ENCODE measurements at places on chromosomes 1 and 21.

GRCh38 chr1:161770250-161770649 is 4.1 kb downstream of the ATF6 start:
- no peak for DNase-seq

- DNase-seq: no peak
These were observed 35.2 kb downstream of the NENF start for GRCh38 chr1:212467843-212468482.

DNA sequence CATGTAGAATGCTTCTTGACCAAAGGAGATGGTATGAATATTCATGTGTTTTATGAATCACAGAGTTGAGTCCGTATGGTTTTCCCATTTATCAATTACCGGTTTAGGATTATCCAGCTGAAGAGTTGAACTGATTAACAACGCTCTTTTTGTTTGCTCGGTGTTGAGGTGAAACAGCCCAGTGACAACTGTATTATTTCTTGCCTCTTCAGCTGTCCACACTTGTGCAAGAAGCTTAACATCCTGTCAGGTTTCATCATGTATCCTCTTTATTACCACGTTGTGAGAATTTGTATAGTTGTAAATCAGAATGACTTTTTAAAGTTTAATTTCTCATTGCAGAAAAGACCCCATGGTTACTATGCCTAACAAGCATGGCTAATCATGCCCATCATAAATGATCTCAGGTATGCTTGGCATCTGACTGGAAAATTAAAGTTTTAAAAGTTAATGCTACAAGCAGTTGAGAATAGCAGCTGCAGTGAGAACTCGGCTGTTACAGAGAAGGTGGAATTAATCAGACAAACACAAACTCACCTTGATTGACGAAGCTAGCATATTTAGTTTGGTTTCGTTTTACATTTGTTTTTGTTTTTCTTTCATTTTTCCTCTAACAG is 563.2 kb upstream of the ADGRL2 start:
- DNase-seq: no peak

- no peak for DNase-seq
These were observed 101.5 kb upstream of the ADGRL2 start for GRCh38 chr1:81699234-81699633.

DNA sequence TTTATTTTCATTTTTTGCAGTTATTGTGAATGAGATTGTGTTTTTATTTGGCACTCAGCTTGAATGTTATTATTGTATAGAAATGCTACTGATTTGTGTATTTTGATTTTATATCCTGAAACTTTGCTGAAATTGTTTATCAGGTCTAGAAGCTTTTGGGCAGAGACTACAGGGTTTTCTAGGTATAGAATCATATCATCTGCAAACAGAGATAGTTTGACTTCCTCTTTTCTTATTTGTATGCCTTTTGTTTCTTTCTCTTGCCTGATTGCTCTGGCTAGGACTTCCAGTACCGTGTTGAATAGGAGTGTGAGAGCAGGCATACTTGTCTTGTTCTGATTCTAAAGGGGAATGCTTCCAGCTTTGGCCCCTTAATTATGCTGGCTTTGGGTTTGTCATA is 27.3 kb downstream of the ZNF691 start:
- DNase-seq: no peak

DNA sequence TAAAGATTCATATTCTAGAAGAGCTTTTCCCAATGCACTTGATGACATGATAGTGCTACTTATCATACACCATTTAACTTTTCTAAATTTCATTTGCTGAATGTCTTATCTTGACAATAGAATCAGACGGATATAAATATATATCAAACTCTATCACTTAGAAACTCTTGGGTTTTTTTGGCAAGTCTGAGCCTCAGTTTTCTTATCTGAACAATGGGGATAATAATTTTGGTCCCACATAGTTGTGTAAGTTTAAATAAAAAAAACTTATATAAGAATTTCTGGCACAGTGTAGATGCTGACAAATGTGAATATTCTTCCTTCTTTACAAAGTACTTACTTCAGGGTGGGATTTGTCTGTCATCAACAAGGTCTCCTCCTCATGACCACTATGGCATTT is 21.5 kb upstream of the LEPR start:
- DNase-seq: no peak

DNA sequence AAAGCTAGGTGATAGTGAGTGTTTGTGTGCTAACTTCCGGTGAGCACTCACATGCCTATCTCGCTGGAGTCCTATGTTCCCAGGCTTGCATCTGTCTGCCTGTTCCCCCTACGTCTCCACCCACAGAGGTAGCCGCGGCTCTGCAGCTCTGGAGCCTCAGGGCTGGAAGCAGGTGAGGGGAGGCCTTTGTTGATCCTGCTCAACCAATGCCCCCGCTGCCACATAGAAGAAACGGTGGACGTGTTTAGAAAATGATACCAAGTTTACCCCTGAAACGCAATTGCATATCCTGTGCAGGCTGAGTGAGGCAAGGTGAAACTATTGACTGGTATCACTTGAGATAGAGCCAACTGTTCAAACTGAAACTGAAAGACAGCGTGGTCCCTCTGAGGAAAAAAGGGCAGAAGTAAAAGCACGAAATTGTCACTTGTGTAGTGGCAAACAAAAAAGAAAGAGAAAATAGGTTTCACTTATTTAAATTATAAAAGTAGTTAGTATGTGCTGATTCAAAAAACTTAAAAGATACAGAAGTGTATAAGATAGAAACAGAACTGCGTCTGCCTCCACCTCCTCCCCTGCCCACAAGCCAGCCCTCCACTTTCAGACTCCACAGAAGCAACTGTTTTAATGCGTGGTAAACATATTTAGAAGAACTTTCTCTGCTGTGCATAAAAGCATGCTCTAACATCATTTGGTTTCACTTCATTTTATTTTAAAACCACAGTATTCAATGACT is 38.6 kb upstream of the ETS2 start:
- no peak for DNase-seq

DNA sequence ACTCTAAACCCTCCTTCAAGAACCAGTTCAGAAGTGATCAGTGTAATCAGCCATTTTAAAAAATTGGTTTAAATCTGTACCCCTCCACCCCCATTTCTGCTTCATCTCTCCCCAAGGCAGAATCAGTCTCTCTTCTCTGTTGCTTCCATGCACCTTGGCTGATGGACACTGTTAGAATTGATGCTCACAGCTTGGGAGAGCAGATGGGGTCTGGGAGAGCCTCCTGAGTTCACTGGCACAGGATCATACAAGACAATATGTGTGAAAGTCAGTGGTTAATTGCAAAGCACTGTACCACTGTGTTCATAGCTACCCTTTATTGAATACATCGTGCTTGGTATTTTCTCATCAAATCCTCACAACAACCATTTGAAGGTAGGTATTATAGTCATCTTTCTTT is 140.9 kb downstream of the ROR1 start:
- DNase-seq: no peak

GRCh38 chr1:42660907-42661500 is 2.8 kb downstream of the PPIH start:
- no peak for DNase-seq

Data from NCI-H1436 (cell line).